ENCODE measurements at places on chromosomes 2 and 18. TPM values are rescaled to one million over a fixed set of nuclear protein-coding genes. Genes with fewer than 3 reads are reported as not detected.

The MSTN gene
- 0.19 TPM for total RNA-seq

The CRYBA2 gene
- total RNA-seq: not detected

The ADCYAP1 gene
- total RNA-seq: not detected

The TANC1 gene
- total RNA-seq: 0.21 TPM

The ANAPC1 gene
- total RNA-seq: 51.8 TPM

The UGT1A5 gene
- total RNA-seq: not detected

The NDUFAF7 gene
- total RNA-seq: 23.4 TPM

The IL1RN gene
- 2.8 TPM for total RNA-seq

The PLEKHM3 gene
- total RNA-seq: 13.8 TPM

The TPO gene
- total RNA-seq: not detected

The SPP2 gene
- not detected for total RNA-seq

GRCh38 chr18:53799134-53799533 is 425.3 kb downstream of the MBD2 start:
- H3K36me3 ChIP-seq: no peaks in the 10 kb centered on the region
- H3K27me3 ChIP-seq: no peaks in the 10 kb centered on the region
- H3K4me3 ChIP-seq: no peak overlapping the region
- H3K4me1 ChIP-seq: no peaks in the 10 kb centered on the region
- no peak overlapping the region for H3K27ac ChIP-seq
- no peak for DNase-seq

- no peaks in the 10 kb centered on the region for H3K36me3 ChIP-seq
- H3K27ac ChIP-seq: no peak overlapping the region
Observed at GRCh38 chr2:63432373-63432772, 155.9 kb downstream of the WDPCP start.

GRCh38 chr2:136363470-136363869 is 245.5 kb upstream of the CXCR4 start:
- DNase-seq: no peak
- no peaks in the 10 kb centered on the region for H3K36me3 ChIP-seq
- no peaks in the 10 kb centered on the region for H3K27me3 ChIP-seq
- H3K4me1 ChIP-seq: peaks cover 4% of the 10 kb centered on the region
- no peak overlapping the region for H3K4me3 ChIP-seq
- no peak overlapping the region for H3K27ac ChIP-seq

DNA sequence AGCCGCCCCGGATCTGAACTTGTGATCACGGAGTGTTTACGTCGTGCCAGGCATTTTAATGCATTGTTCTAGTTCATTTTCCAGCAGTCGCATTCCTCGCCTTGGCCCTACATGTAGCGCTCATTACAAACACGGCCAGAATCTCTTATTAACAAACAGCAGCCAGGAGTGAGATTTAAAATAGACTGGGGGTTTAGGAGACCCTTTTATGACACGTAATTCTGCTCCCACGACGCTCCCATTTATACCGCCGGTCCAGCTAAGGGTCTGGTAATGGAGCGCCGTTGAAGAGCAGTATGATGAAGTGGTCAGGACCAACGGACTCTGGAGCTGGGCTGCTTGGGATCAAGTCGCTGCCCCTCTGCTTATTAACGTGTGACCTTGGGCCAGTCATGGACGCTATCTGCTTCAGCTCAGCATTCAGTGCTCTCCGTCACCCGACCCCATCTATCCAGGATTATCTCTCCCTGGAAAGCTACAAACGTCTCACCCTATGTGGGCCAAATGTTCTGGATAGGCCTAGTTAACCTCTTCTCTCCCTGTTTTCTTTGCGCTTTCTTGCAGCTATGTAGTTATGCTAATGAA is 745 bp downstream of the MSH2 start:
- peak overlapping the region; percentile 90 for H3K4me3 ChIP-seq
- H3K4me1 ChIP-seq: peaks cover 9% of the 10 kb centered on the region
- peak overlapping the region; percentile 77 for H3K27ac ChIP-seq
- no peaks in the 10 kb centered on the region for H3K27me3 ChIP-seq
- no peak for DNase-seq

DNA sequence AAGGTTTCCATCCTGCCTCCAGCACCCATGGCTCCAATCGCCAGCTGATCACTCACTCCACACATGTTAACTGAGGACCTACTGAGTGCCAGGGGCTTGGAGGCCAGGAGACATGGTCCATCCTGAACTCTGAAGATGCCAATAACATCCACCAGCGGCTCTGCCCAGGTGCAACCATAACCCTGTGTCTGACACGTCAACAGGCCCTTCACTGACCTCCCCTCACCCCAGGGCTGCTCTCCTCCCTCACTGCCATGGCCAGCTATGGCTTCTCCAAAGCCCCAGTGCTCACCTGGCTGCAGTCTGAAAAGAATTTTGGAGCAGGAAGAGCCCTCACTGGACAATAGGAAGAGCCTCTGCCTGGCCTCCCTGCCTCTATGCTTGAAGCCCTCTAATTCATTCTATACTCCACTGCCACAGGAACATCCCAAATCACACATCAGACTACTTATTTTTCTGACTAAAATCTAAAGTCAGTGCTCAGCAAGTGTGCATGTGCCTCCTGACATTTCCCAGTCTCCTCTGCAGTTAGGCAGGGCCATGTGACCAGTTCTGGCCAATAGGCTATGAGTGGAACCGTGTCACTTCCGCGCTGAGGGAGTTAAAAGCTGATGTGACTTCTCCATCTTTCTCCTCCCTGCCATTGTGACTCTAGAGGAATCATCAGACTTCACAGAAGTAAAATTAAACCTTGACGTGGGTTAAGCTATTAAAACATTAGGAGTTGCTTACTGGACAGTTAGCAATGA is 37.2 kb downstream of the ZBTB7C start:
- H3K27me3 ChIP-seq: no peaks in the 10 kb centered on the region
- H3K27ac ChIP-seq: no peak overlapping the region
- H3K4me3 ChIP-seq: no peak overlapping the region
- no peaks in the 10 kb centered on the region for H3K4me1 ChIP-seq

GRCh38 chr2:57205241-57205640 is 841.4 kb upstream of the VRK2 start:
- H3K4me3 ChIP-seq: no peak overlapping the region
- no peaks in the 10 kb centered on the region for H3K27me3 ChIP-seq
- no peaks in the 10 kb centered on the region for H3K36me3 ChIP-seq
- H3K4me1 ChIP-seq: no peaks in the 10 kb centered on the region
- no peak for DNase-seq
- no peak overlapping the region for H3K27ac ChIP-seq

DNA sequence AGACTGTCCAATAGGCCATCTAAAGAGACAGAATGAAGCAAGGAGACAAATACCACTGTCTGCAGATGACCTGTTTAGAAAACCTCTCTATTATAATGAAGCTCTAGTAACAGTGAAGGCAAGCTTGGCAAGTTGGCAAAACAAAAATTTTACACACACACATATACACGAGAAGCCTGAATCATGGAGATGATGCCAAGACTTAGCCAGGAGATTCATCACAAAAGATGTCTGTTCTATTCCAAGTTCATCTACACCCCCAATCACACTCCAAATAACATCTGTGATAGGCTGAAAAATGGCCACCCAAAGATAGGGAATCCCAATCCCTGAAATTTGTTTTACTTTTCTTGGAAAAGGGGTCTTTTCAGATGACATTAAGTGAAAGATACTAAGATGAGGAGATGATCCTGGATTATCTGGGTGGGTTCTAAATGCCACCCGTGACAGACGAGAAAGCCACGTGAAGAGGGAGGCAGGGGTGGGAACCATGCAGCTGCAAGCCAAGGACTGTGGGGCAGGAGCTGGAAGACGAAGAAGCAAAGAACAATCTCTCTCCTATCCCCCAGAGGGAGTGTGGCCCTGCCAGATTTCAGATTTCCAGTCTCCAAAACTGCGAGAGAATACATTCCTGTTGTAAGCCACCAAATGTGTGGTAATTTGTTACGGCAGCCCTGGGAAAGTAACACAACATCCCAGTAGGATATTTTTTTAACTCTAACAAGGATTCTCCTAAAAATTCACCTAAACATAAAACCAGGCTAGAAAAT is 20.0 kb downstream of the HDLBP start:
- H3K4me3 ChIP-seq: no peak overlapping the region
- H3K4me1 ChIP-seq: peaks cover 20% of the 10 kb centered on the region
- no peaks in the 10 kb centered on the region for H3K36me3 ChIP-seq
- H3K27me3 ChIP-seq: no peaks in the 10 kb centered on the region
- no peak for DNase-seq

GRCh38 chr2:171310889-171311288 is 122.9 kb downstream of the METTL8 start:
- H3K4me3 ChIP-seq: no peak overlapping the region
- H3K27ac ChIP-seq: no peak overlapping the region
- no peak for DNase-seq
- no peaks in the 10 kb centered on the region for H3K4me1 ChIP-seq

- peak overlapping the region; percentile 74 for H3K27ac ChIP-seq
- H3K4me3 ChIP-seq: no peak overlapping the region
- no peaks in the 10 kb centered on the region for H3K36me3 ChIP-seq
- peaks cover 52% of the 10 kb centered on the region for H3K4me1 ChIP-seq
Observed at GRCh38 chr18:70671889-70672565, 383.2 kb downstream of the SOCS6 start.

DNA sequence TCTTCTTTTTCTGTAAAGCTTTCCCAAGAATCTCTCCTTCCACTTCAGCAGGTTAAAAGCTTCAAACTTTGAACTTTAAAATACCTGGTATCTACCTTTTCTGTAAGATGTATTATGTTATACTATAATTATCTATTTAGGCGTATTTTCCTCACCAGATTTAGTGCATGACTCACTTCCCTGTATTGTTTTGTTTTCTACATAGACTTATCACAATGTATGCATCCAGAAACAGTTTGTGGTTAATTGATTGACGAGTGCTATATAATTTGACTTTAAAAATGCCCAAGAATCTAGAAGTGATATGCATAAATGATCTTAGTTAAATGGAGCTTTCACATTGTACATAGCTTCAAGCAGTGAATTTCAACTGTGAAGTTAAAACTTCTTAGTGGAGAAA is 473.9 kb upstream of the CDH2 start:
- H3K27me3 ChIP-seq: no peaks in the 10 kb centered on the region
- no peak for DNase-seq
- H3K4me1 ChIP-seq: no peaks in the 10 kb centered on the region
- no peaks in the 10 kb centered on the region for H3K36me3 ChIP-seq

DNA sequence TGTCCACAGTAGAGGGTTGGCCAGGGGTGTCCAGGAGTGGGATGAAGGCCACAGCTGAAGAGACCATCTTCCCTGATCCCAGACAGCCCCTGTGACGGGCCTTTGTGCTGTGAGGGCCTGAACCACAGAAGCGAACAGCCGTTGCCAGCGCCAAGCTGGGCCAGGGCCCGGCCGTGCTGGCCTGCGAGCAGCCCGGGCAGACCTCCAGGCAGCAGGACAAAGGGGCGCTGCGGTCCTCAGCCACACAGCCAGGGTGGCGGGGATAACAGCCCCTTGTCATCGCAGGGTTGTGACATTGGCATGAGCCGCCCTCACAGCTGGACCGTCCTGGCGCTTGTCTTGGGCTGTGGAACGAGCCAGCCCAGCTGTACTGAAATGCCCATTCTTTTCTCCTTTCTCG is 161.1 kb downstream of the FAM210A start:
- no peak for DNase-seq
- H3K27me3 ChIP-seq: no peaks in the 10 kb centered on the region
- no peak overlapping the region for H3K27ac ChIP-seq
- H3K36me3 ChIP-seq: no peaks in the 10 kb centered on the region
- no peaks in the 10 kb centered on the region for H3K4me1 ChIP-seq
- H3K4me3 ChIP-seq: no peak overlapping the region

GRCh38 chr18:48394176-48394575 is 15.0 kb downstream of the ZBTB7C start:
- no peaks in the 10 kb centered on the region for H3K4me1 ChIP-seq
- no peak overlapping the region for H3K4me3 ChIP-seq
- H3K36me3 ChIP-seq: no peaks in the 10 kb centered on the region

GRCh38 chr18:68489013-68489792 is 225.7 kb downstream of the TMX3 start:
- no peaks in the 10 kb centered on the region for H3K36me3 ChIP-seq
- no peaks in the 10 kb centered on the region for H3K4me1 ChIP-seq
- H3K27ac ChIP-seq: no peak overlapping the region
- DNase-seq: no peak
- H3K27me3 ChIP-seq: no peaks in the 10 kb centered on the region
- H3K4me3 ChIP-seq: no peak overlapping the region

- no peak within 1 kb of the TSS for H3K27ac ChIP-seq
- peaks cover 4% of the 10 kb centered on the region for H3K4me1 ChIP-seq
Observed at GRCh38 chr2:181656450-181657291, at the start of gene CERKL. CERKL (minus strand) TSS chr2:181657105; CDS start chr2:181657006, 99 bp downstream.

DNA sequence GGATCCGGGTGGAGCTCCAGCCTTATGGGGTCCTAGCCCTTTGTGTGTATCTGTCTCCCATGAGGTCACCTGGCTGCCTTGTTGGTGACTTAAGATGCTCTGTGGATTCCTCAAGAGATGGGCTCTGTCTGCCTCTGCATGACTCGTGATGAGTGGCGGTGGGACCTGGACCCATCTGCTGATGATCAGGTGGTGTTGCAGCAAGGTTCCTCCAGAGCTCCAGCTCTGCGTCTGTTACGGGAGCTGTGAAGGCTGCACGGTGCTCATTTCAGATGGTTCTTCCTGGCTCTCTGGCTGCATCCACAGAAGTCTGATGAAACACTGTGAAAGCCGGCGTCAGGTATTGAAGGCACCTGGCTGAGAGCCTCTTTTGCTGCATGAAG is 2.4 kb downstream of the AGAP1 start:
- no peak overlapping the region for H3K27ac ChIP-seq
- no peaks in the 10 kb centered on the region for H3K36me3 ChIP-seq
- no peaks in the 10 kb centered on the region for H3K4me1 ChIP-seq
- peaks cover 6% of the 10 kb centered on the region for H3K27me3 ChIP-seq
- no peak overlapping the region for H3K4me3 ChIP-seq
- DNase-seq: no peak

GRCh38 chr2:47457268-47457667 is 54.3 kb downstream of the MSH2 start:
- H3K27me3 ChIP-seq: no peaks in the 10 kb centered on the region
- H3K4me1 ChIP-seq: no peaks in the 10 kb centered on the region
- H3K36me3 ChIP-seq: no peaks in the 10 kb centered on the region
- H3K4me3 ChIP-seq: no peak overlapping the region
- DNase-seq: no peak

DNA sequence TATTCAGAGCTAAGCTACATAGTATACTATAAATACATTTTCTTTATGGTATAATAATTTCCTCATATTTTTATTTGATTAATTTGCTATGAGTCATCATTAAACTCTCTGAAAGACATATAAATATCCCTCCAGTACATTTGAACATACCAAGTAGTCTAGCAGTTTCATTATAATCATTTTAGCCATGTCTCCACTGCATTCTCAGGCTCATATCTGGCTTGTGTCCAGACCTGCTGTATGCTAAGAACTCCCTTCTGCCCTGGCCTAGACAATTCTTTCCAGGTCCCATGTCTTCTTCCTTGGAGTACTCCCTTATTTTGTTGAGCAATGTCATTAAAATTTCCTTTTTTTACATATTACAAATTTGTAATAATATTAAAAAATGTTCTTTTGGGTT is 16.6 kb upstream of the DYNC1I2 start:
- no peaks in the 10 kb centered on the region for H3K27me3 ChIP-seq
- no peak overlapping the region for H3K27ac ChIP-seq
- H3K36me3 ChIP-seq: no peaks in the 10 kb centered on the region
- no peaks in the 10 kb centered on the region for H3K4me1 ChIP-seq
- H3K4me3 ChIP-seq: no peak overlapping the region

GRCh38 chr2:67802824-67803223 is 260.0 kb downstream of the C1D start:
- H3K4me1 ChIP-seq: no peaks in the 10 kb centered on the region
- no peak overlapping the region for H3K27ac ChIP-seq
- H3K36me3 ChIP-seq: no peaks in the 10 kb centered on the region
- DNase-seq: no peak
- no peak overlapping the region for H3K4me3 ChIP-seq
